ENCODE measurements at places on chromosomes 12 and 14.

- DNase-seq, result no peak
Measured at GRCh38 chr12:34390846-34391700, 368.8 kb downstream of the ALG10 start.

- DNase-seq, result no peak
Measured at GRCh38 chr12:68403296-68403695, 71.1 kb upstream of the MDM1 start.

GRCh38 chr14:42884100-42884499 lies 1277.4 kb downstream of the LRFN5 start:
- no peak for DNase-seq

GRCh38 chr12:94925729-94926128 lies 77.8 kb downstream of the NDUFA12 start:
- no peak for DNase-seq

- no peak for DNase-seq
Measured at GRCh38 chr12:96263449-96263902, 69.3 kb downstream of the ELK3 start.

- DNase-seq, result no peak
Measured at GRCh38 chr14:84541018-84541417, 988.9 kb upstream of the FLRT2 start.

DNA sequence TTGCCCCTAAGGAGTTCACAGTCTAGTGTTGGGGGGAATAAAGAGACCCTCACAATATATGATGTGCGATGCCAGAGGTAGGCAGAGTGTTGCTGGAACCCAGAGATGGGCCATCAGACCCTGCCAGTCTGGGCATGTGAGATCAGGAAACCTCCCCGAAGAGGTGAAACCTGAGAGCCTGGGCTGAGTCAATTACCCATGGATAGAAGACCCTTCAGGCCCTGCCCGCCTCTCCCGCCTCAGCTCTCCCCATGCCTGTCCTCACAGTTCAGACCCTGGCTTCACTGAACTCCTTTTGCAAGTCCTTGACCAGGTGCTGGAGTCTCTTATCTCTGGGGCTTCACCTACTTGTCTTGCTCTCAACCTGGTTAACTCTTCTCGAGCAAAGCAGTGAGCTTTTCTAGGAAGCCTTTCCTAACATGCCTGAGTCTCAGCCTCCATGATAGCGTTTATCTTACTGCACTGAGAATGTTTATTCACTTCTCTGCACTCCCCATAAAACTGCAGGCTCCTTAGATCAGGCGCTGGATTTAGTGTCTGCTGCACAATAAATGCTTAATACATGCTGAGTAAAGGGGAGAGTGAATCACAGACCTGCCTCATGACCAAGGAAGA lies 19.6 kb downstream of the ALDH1L2 start:
- DNase-seq, result no peak

DNA sequence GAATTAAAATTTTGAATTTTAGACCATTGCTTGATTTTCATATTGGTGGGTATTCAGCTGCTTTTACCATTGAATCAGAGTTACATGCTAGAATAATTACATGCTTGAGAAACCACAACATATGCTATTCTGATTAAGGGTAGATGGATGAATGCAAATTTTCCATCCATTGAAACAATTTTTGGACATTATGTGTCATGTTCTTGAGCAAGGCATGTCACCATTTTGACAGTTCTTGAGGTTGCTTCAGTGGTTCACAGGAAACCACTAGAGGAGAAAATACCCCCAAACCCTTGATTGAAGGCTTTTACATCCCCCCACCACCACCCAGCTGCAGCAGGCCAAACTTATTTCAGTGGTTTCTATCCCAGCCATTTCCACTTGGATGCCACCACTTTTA lies 13.5 kb downstream of the UBR7 start:
- no peak for DNase-seq

GRCh38 chr14:29163109-29163508 lies 396.5 kb downstream of the FOXG1 start:
- DNase-seq, result no peak

DNA sequence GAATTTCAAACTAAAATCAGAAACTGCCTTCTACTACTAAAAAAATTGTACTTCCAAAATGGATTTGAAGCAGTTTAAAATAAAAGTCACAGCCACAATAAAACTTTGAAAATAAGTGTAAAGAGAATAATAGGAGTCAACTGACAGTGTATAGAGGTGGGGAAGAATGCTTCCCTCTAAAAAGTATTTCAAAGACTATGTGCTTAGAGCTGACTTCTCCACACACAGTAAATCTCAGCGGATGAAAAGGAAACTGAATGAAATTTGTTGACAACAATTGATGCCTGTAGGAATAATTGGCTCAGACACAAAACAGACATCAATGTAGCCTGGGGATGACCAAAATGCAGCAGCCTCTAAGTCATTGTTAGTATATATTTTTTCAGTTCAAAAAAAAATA lies 7.9 kb downstream of the IGF1 start:
- no peak for DNase-seq

DNA sequence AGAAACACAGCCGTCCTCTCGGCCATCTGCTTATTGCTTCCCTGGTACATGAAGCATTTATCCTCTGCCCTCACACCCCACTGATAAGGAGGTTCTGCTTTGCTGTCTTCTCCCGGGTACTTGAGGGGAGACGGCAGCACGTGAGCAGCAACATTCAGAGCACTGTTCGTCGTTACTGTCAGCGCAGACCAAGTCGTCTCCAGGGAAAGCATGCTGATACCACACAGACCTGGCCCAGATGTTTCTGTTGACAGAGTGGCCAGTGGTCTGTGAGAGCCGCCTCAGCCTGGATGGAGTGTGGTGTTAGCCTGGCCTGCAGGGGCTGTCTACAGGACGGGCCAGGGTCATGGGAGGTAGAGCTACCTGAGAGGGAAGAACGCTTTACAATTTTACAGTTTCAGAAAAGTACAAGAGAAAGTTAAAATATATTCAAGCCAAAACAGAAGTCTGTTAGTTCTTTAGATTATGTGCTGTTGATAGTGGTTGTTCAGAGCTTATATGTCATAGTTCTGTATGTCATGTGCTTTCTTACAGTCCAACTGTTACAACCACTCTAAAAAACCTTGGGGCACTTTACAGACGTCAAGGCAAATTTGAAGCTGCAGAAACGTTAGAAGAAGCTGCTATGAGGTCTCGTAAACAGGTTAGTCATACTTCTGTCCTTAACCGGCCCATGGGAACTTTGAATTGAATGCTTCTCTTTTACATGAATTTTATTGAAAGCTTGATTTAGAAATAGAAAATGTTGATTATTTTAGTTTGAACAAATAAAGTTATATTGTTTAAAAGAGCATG lies 38.2 kb downstream of the XRCC3 start:
- DNase-seq, result no peak

DNA sequence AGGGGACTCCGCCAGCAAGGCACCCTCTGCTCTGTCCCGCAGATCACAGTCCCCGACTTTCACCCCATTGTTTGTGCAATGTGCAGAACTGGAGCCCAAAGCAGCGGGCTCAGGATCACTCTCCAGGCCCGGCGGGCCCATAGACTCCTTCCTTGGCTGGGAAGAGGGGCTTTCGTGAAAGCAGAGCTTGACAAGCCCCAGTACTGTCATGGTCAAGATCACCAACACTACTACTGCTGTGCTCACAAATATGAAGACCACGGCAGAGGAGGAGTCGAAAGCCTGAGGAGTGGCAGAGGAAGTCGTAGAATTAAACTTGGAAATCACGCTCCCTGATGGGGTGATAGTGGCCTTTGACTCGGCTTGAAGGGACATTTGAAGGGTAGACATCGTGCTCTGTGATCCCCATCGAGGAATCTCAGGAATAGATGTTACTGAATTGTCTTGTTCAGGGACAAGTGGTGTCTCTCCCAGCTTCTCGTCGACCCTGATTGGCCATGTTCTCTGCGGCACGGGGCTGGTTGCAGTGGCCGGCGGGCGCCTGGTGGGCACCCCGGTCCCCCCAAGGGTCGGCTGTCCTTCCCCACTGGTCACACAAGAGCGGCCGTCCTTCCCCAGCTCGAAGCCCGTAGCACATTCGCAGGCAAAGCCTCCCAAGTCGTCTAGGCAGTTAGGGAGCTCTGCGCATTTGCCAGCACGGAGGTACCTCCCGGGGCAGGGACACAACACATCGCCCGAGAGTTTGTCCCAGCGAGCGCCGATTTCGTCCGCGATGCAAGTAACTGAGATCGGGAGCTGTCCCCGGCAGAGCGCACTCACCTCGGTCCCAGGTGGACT lies 1.1 kb downstream of the CLEC14A start:
- DNase-seq, result no peak

- no peak for DNase-seq
Measured at GRCh38 chr12:76560086-76560491, 518 bp upstream of the OSBPL8 start.

GRCh38 chr14:55221186-55221585 lies 29.8 kb upstream of the DLGAP5 start:
- DNase-seq, result no peak

GRCh38 chr14:32497248-32497647 lies 168.2 kb downstream of the AKAP6 start:
- DNase-seq, result no peak

DNA sequence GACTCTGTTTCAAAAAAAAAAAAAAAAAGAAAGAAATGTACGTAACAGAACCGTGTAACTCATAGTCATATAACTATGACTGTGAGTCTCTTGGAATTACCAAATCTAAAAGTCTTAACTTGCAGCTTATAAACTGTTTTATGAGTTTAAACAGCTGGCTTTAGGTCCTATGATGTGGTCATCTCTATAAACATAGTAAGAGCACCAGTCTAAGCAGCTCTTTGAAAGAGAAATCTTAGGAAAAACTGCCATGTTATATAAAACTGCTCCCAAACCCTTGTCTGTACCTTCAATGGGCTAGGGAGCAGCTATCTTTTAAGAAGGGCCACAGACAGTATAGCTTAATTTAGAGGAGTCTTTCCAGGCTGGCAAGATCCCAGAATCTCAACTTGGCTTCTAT lies 115.5 kb upstream of the AEBP2 start:
- DNase-seq, result no peak

DNA sequence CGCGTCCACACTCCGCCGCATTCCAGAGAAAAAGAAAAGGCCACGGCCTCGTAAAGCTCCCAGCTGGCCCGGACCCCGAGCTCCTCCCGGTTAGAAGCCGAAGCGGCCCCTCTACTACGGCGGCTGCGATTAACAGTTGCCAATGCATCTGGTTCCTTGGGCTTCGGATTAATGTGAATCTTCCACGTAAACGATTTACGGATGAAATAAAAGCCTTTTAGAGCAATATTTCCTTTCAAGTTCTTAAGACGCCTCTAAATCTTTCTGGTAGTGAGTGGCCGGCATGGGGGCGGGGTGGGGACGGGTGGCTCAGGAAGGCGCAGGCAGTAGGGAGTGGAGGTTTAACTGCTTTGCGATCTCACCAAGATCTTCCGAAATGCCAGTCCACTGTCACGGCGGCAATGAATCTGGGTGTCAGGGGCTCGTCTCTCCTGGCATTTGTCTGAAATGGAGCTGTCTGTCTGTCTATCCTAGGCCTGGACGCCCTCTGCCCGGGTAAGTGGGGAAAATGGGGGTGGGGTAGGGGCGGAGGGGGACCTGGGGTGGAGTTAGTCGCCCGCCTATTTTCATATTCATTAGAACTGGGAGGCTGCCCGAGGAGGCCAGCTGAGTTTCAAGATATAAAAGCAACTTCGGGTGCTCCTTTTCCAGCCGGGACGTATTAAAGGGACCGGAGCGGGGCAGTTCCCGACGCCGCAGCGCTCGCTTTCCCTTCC lies 413 bp upstream of the ALX1 start:
- DNase-seq, result no peak

DNA sequence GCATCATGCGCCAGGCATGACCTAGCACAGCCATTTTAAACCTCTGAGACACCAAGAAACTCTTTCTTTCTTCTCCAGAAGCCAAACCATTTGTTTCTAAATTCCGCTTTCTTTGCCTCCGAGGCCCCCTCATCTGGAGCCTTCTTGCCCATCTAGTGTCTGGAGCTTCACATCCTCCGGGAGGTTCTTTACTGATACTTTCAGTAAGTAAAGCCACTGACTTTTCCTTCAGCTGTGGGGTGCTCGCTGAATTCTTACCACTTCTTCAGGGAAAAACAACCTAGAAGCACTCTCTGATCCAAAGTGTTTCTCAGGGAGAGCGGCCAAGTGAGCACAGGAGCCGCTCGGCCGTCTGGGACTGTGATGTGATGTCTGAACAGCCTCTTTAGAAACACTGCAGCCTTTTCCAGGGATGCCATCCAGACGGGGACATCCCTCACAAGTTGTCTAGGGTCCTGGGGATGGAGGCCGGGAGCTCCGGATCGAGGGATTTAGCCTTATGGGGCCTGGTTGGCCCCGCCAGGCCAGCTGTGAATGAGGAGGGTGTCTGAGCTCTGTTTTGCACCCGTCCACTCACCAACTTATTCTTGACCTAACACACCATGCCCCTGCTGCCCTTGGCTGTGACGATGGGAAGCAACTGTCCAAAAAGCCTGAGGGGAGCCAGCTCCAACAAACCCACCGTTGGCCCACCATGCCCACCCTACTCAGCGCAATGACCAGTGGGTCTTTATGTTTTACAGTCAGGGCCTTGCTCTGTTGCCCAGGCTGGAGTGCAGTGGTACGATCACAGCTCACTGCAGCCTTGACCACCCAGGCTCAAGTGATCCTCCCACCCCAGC lies 160.6 kb downstream of the ZFP36L1 start:
- no peak for DNase-seq

DNA sequence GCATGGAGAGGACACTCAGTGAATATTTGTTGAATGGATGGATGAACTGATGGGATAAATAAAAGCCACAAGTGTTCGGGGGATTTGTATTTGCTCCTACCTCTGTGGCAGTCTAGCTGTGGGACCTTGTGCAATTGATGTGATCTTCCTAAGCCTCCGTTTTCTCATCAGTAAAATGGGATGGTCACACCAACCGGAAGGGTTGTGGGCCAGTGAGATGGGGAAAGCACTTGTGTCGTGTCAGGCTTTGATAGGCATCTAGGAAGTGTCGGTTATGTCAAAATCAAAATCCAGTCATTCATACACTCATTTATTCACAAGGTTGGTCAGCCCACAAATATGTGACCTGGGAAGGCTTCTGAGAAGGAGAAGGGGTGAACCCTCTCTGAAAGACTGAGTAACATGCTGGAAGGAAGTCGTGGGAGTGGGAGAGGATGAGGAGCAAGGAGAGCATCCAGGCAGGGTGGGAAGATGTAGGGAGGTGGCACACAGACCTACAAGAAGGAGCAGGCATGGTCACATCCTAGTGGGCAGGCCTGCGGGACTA lies 7.8 kb upstream of the SERPINA9 start:
- no peak for DNase-seq
